ENCODE measurements at places on chromosomes 4 and X.

- DNase-seq = no peak
Observed at GRCh38 chr4:184265546-184266351, 48.1 kb upstream of the ENPP6 start.

DNA sequence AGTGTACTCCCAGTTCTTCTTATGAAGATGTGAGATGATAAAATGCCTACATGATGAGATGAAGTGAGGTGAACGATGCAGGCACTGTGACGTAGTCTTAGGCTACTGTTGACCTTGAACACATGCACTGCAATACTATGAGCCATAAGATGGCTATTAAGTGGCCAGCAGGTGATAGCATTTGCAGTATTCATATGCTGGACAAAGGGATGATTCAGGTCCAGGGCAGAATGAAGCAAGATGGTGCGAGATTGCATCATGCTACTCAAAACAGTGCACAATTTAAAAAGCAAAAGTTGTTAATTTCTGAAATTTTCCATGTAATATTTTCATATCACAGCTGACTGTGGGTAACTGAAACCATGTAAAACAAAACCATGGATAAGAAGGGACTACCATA, 781.4 kb downstream of the PCDH18 start:
- DNase-seq = no peak

- no peak for DNase-seq
Observed at GRCh38 chr4:87853108-87853507, 20.3 kb downstream of the MEPE start.

- DNase-seq = no peak
Observed at GRCh38 chr4:153966641-153967040, 177.8 kb upstream of the SFRP2 start.

DNA sequence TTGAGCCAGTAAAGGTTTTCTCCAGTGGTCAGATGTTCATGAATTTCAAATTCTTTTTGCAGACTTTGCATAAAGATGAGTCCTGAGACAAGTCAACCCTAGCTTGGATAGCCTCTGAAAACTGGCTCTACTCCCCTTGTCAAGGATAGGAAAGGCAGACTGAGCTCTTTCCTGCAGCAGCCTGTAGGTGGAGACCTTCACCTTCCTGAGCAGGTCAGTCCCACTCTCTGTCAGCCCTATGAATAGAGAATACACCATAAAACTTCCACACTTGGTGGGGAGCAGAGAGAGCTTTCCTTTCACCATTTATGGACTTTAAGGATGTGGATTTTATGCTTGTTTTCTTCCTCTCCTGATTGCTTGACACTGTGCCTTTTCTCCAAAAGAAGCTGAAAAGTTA, 41.9 kb downstream of the PCDH19 start:
- no peak for DNase-seq

DNA sequence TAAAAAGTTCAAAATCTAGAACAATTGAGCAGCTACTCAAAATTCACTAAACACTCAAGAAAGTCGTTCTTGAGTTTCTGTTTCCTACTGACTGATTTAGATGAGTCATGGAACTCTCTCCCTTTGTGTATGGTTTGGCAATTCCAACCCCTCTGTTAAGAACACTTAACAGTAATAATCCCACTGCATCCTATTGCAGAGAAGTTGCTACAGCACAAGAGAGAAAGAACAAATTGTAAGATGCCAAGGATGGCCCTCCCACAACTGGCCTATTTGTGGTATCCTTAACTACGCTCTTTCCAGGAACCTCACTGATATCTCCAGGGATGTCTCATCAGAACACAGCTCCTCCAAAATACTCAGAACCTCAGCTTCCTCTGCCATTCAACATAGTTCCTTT, 701.8 kb upstream of the TENM3 start:
- DNase-seq = no peak

DNA sequence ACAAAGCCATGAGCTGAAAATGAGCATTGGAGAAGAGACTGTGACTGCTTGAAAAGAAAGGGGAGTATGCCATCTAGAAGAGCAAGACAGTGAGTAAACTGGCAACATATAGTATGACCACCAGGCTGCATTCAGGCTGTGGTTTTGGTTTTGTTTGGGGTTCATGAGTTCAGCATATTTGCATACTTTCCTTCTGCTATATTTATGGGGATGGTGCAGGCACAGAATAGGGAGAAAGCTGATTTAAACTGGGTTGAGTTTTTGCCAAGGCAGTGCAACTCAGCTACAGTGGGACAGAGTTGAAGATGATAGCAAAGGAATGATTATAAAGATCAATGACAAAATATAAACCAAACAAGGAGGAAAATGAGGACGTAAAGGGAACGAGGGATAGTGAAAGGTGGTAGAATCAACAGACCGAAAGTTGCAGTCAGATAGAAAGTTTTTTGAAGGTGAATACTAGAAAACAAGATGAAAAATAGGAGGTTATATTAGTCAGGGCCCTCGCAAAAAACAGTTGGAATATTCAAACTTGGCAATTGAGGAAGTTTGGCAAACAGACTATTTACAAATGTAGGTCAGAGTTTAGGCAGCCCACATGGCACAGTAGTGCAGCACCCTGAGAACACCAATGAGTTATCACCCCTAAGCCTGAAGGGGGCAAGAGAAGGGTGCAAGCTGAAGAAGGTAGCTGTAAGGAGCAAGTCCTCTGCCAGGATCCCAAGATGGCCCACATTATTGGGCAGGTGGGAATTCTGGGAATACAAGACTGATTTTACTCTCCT, 114.8 kb upstream of the MAP9 start:
- no peak for DNase-seq

- DNase-seq = no peak
Observed at GRCh38 chr4:85024671-85025070, 58.2 kb upstream of the WDFY3 start.

DNA sequence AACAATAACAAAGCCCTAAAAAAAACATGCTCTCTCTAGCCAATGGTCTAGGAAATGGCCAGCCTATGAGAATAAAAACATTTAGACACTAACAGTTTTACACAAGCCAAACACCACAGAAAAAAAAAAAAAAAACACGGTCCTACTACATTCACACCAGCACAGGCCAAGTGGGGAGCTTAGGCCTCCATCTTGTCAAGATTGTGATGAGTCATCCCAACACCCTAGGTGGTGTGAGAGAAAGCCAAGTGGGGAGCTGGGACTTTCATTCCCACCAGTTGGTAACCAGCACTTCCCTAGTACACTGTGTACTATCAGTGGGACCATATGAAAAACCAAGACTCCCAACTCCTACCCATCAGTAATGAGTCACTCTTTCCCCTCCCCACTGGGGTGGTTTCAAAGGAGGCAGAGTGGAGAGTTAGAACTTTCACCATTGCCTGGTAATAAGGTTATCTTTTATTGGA, 95.6 kb downstream of the ADAMTS3 start:
- DNase-seq = no peak

DNA sequence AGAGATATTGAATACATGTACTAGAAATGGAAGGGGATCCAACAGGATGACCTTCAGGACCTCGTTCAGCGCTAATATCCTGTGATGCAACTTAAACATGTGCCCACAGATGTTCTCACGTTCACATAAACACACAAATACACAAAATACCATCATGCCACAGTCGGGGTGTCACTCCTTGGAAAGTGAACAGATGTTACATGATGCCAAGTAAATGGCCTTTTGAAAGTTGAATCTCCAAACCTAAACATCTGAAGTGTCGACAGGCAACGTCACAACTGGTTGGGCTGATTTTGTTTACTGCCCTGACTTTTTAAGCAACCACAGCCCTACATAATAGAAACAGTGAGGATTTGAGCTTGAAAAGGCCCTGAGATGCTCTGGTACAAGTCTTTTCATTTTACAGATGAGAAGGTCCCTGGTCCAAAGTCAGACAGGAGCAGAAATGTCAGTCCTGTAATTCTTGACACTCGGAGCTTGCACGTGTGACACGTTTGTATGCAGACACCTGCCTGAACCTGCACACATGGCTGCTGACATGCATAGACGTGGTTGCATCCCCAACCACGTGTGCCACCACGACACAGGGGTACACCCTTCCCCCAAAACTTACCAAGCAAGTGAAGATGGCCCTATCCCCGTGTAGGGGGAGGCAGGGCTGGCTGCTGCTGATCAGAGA, 23.5 kb upstream of the BCORL1 start:
- DNase-seq = no peak

GRCh38 chrX:20026278-20026677, 35.4 kb upstream of the BCLAF3 start:
- DNase-seq = no peak

Data from stimulated activated CD8-positive, alpha-beta memory T cell treated with anti-CD3 and anti-CD28 coated beads, Interleukin-12 subunit alpha, Interleukin-12 subunit beta, amount 100 ng/mL, for 4 hours (primary cell).